ENCODE measurements at places on chromosomes 2 and 18.
A peak's percentile ranks its signal among the peaks of the same experiment; 100 is the strongest.

- DNase-seq: no peak
Observed at GRCh38 chr18:79790996-79791972, 6.5 kb upstream of the KCNG2 start.

DNA sequence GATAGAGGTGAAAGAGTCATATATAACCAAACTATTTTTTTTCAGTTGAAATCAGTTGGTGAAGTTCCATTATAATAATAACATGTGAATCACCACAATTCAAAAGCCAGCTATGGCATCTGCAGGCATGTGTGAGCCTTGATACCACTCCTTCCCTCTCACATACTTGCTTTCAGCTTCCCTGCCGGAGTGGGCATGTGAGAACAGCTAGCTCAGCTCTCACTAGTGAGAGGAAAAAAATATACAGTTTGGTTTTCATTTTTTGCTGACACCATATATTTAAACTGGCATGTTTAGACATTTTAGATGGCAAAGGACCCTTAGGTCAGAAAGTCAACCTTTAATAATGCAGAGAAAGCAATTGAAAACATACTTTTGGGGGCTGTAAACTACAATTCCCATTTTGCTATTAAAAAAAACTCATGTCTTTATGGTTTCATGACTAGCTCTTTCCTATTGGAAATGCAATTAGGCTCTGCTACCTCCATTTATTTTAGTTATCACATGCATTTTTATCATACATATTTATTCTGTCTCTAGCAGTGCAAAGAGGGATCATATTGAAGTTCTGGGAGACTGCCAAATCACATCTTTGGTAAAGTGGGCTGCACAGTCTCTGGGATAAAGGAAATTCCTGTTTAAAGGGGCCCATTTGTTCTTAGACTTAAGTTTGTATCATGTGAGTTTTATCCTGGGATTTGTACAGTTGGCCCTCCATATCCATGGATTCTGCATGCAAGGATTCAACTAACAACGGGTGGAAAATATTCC, 33.2 kb upstream of the SLC40A1 start:
- DNase-seq: no peak

- DNase-seq: no peak
Observed at GRCh38 chr2:239192975-239193374, 207.8 kb downstream of the HDAC4 start.

- no peak for DNase-seq
Observed at GRCh38 chr2:239368906-239369552, 31.8 kb downstream of the HDAC4 start.

GRCh38 chr18:58456625-58457024, 172.3 kb downstream of the ALPK2 start:
- no peak for DNase-seq

GRCh38 chr18:77323640-77324299, 74.1 kb downstream of the GALR1 start:
- no peak for DNase-seq

- DNase-seq: no peak
Observed at GRCh38 chr18:6039055-6039454, 143.7 kb upstream of the TMEM200C start.

DNA sequence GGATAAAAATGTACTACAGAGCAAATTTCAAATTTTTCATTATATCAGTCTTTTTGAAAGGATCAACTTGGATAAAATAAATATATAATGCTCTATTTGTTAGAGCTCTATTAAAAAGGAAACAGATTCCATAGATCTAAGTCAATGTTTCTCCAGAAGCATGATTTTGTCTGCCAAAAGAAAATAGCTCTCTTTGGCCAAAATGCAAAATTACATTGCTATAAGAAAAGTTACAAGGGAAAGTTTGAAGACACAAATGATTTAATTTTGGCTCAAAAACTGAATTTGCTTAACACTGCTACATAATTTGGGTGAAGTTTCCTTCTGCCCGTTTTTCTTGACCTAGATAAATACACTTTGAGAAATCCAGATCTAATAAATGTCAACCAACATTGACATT, 15.7 kb downstream of the C2orf69 start:
- DNase-seq: no peak

GRCh38 chr2:220619525-220620220, 952.4 kb downstream of the EPHA4 start:
- no peak for DNase-seq

DNA sequence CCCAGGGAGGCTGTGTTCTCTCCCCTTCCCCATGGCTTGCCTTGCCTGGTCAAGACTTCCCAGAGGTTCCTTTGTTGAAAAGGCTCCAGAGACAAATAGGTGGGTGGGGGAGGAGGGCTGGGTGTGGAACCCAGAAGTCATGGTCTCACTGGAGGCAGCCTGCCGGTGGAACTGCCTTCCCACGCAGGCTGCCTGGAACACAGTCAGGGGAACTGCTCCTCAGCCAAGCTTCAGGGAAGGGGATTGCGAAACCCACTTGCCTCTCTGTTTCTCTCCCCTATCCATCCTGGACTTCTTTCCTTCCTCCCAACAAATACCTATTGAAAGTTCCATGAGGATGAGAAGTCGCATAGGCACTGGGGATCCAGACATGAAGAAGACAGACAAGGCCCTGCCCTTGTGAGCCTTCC, 31.6 kb downstream of the MARCO start:
- no peak for DNase-seq

DNA sequence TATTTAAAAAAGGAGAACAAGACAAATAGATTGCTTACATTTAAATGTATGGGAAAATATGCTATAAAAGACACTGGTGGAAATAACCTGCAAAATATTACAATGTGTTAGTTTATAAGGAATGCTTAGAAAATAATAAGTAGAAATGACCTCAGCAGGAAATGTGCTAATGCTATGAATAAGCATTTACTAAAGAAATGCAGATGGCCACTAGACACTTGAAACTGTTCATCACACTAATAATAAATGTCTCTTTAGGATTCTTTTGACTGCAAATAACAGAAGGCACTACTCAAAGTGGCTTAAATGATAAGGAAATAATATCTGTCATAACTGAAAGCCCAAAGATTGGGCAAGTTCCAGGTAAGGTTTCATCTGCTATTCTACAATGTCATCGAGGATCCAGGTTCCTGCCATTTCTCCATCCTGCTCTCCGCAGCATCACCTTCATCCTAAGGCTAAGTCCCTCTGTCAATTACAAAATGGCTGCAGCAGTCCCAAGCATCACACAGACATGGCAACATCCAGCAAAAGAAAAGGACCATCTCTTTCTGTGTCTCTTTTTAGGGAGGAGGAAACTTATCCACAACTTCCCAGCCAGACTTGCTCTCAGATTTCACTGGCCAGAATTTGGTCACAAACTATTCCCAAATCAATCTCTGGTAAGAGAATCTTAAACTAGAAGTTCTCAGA, 21.9 kb downstream of the METTL8 start:
- no peak for DNase-seq

- DNase-seq: no peak
Observed at GRCh38 chr2:135009339-135009738, 37.9 kb downstream of the MAP3K19 start.

DNA sequence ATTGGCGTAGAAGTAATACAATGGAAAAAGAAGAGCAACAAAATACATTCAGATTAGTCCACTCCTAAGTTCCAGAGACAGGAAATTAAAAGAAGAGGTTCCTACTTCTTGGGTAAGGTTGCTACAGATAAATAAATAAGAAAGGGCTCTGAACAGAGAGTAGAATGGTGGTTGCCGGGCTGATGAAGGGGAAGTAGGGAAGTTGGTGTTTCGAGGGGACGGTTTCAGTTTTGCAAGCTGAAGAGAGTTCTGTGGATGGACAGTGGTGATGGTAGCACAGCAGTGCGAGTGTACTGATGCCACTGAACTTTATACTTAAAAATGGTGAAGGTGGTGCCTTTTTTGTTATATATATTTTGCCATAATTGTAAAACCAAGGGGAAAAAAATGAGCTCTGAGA, 48.2 kb downstream of the CABYR start:
- no peak for DNase-seq

DNA sequence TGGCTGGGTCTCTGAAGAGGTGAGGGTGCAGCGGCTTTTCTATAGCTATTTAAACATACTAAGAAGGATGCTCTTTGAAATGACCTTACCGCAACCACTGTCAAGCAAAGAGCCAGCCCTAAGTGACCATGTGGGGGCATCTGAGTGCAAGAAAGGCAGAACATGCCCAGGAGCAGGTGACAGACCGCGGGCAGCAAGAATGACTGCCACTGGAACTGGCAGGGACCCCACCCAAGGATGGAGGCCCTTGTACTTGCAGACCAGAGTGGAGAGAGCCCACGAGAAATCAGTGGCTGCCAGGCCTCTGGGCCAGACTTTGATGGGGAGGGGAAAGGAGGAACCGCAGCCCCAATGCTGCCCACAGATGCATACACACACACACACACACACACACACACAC, 33.1 kb downstream of the DNMT3A start:
- no peak for DNase-seq

- peak; percentile 52 for DNase-seq
Observed at GRCh38 chr2:192195548-192196418, 1.1 kb upstream of the TMEFF2 start.

DNA sequence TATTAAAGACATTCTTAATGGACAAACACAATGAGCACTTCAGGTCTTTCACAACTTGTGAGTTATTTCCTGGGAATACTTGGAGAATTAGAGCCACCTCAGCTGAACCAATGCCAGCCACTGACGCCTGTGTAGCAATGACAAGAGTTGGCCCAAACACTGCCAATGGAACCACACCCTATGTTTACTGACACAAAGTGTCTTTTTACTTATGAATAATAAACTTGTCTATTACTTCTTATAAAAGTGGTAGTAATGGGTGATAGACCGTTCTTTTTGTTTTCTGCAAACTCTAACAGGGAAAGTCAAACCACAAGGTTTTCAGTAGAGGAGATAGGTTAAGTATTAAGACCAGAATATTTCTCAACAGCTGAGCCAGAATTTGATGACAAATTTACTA, 12.5 kb upstream of the CHAC2 start:
- no peak for DNase-seq

Data from right hindlimb (tissue), 1 donor.